SJSA1 (cell line): ENCODE measurements at places on chromosomes 12 and 14.

GRCh38 chr12:68620519-68621471, 10.1 kb downstream of the RAP1B start:
- H3K4me3 ChIP-seq: no peak overlapping the region
- H3K27me3 ChIP-seq: no peaks in the 10 kb centered on the region
- H3K27ac ChIP-seq: no peak overlapping the region; the same call in 1 of the 2 replicates
- peaks cover 28% of the 10 kb centered on the region for H3K4me1 ChIP-seq
- peaks cover 43% of the 10 kb centered on the region for H3K36me3 ChIP-seq

DNA sequence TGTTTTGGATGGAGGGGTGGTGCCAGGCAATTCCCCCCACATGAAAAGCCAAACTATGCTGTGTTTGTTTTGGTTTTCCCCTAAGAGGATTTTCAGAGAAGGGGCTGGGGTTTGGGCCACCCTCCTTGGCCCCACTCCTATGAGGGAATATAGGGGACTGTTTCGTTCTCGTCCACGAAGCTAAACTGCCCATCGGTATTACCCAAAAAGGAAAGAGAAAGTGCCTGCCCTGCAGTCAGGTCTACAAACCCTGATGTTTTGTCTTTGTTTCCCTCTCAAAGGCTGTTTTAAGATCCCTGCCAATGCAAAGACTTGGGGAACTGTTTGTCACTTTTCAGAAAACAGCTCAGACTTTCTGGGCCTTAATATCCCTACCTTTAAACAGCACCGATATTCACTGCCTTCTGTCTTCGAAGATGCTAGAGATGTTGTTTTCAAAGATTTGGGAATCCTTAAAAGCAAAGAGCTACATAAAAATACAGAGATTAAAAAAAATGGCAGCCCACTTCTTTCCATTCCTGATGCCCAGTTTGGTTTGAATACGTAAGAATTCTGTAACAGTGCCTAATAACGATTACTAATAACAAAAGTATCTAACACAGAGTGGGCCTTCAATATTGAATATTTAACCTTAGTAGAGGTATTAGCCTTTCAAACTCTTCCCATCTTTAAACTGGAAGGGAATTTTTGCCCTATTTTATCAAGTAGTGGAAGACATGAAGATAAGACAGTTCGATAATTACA, 518.4 kb downstream of the MED13L start:
- H3K27me3 ChIP-seq: peaks cover 6% of the 10 kb centered on the region
- no peak for DNase-seq
- H3K4me1 ChIP-seq: no peaks in the 10 kb centered on the region; the same call in 1 of the 2 replicates
- H3K4me3 ChIP-seq: no peak overlapping the region
- no peak overlapping the region for H3K27ac ChIP-seq
- no peaks in the 10 kb centered on the region for H3K36me3 ChIP-seq

DNA sequence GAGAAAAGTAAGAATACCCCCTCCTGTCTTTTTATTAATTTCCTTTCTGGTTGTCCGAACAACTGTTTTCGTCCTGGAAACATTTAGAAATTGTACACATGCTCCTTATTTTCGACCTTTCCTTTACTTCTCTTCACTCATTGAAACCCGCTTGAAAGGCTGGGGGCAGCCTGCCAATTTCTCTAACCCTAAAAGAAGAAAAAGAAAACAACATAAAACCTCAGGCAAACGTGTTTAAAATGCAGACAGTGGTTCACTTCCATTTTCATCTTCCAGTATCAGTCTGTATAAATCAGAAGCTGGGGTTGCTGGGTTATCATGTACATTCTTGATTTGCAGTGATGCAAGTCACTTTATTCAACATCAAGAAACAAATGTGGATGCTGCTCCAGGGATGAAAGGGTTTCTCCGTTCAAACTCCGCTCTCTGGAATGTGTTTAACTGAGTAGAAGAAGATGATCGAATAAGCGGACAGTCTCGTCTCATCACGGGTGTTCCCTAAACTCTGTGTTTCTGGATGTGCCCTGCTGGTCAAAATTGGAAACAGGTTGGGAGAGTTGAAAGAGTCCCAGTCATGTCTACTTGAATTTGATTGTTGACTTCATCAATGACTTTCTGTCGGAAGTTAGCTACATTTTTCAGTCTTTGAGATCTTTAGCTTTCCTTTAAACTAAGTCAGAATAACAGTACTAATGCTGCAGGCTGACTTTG, 1042.2 kb downstream of the BCL11B start:
- H3K4me3 ChIP-seq: no peak overlapping the region
- H3K4me1 ChIP-seq: no peaks in the 10 kb centered on the region
- DNase-seq: no peak
- no peak overlapping the region for H3K27ac ChIP-seq
- no peaks in the 10 kb centered on the region for H3K36me3 ChIP-seq

DNA sequence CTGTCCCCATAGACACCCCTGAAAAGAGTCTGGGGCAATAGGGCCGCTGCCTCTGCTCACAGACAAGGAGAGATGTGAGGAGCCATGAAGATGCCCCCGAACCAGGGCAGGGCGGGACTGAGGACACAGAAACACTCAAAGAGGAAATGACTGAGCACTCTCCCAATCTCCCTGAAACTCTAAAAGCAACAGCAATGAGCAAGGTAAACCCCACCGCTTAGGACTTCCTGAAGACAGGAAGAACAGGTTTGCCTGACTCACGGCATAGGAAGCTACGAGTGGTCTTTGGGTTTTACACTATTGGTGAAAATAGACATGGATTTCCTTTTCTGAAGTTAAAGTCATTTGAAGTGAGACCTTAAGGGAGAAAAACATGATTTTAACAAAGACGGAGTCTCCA, 32.5 kb downstream of the STX2 start:
- H3K27me3 ChIP-seq: no peaks in the 10 kb centered on the region

DNA sequence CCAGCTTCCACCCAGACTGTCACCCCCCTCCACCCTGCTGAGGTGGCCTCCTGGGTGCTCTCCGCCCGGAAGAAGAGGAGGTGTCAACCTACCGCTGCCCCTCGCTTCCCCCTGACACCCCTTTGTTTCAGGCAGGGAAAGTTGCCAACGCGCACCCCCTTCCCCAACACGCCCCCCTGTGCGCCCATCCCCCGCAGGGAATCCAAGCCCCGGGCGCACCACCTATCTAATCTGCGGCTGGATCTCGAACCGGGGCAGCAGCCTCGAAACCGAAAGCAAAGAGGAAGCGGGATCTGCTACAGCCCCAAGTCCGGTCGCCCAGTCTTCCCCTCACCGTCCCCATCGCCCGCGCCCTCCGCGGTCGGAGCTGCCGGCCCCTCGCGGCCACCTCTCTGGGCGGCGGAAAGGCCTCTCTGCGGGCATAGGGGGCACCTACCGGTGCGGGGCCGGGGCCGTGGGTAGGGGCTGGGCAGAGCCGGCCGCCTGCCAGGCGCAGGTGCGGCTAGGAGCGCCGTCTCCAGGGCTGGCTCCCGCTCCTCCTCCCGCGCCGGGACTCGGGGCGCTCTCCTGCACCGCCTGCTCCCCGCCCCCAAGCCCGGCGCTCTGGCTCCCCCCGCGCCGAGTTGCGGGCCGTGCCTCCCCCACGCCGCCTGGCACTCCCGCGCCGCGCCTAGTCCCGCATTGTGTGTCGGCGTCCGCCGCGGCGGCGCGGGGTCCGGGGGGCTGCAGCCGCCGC, 18.3 kb upstream of the PLEKHH1 start:
- H3K36me3 ChIP-seq: no peaks in the 10 kb centered on the region
- peak; percentile 7 for DNase-seq
- peaks cover 3% of the 10 kb centered on the region for H3K27me3 ChIP-seq
- H3K4me1 ChIP-seq: peaks cover 3% of the 10 kb centered on the region; the same call in 1 of the 2 replicates
- H3K4me3 ChIP-seq: peak overlapping the region; percentile 82
- H3K27ac ChIP-seq: no peak overlapping the region

GRCh38 chr12:69579029-69579428, 6.2 kb upstream of the CCT2 start:
- H3K36me3 ChIP-seq: peaks cover 25% of the 10 kb centered on the region
- no peak overlapping the region for H3K4me3 ChIP-seq
- no peaks in the 10 kb centered on the region for H3K27me3 ChIP-seq

DNA sequence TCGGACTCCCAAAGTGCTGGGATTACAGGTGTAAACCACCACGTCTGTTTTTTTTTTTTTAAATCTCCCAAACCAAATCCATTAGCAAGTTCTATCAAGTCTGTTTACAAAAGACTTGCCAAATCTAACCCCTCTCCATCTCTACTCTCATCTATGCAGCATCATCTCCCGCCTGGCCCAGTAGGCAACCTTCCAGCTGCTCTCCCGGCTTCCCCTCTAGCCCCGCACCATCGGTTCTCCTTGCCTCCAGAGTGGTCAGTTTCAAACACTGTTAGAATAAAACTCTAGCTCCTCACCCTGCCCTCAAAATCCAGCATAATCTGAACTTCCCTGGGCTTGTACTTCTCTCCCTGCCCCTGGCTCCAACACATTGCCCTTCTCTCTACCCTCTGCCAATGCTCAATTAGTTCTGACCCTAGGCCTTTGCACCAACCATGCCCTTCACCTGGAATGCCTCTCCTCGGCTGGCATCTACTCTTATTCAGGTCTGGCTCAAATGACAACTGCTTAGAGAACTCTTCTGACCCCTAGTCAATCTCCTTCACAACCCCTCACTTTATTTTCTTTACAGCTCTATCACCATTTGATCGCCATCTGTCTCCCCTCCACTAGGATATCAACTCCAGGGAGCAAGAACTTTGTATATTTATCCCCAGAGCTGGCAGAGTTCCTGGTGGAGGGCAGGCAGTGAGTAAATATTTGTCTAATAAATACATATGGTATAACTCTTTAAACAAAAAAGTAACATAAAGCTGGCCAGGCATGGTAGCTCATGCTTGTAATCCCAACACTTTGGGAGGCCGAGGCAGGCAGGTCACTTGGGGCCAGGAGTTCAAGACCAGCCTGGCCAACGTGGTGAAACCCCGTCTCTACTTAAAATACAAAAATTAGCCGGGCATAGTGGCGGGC, 4.9 kb downstream of the WSB2 start:
- H3K4me1 ChIP-seq: peaks cover 68% of the 10 kb centered on the region
- no peak overlapping the region; the same call in 1 of the 2 replicates for H3K27ac ChIP-seq
- peak; percentile 22 for DNase-seq

GRCh38 chr12:3150931-3151835, 74.0 kb downstream of the TSPAN9 start:
- H3K36me3 ChIP-seq: no peaks in the 10 kb centered on the region
- H3K27ac ChIP-seq: peak overlapping the region; percentile 86
- H3K27me3 ChIP-seq: no peaks in the 10 kb centered on the region
- peak; percentile 80 for DNase-seq
- H3K4me3 ChIP-seq: no peak overlapping the region
- peaks cover 33% of the 10 kb centered on the region for H3K4me1 ChIP-seq

DNA sequence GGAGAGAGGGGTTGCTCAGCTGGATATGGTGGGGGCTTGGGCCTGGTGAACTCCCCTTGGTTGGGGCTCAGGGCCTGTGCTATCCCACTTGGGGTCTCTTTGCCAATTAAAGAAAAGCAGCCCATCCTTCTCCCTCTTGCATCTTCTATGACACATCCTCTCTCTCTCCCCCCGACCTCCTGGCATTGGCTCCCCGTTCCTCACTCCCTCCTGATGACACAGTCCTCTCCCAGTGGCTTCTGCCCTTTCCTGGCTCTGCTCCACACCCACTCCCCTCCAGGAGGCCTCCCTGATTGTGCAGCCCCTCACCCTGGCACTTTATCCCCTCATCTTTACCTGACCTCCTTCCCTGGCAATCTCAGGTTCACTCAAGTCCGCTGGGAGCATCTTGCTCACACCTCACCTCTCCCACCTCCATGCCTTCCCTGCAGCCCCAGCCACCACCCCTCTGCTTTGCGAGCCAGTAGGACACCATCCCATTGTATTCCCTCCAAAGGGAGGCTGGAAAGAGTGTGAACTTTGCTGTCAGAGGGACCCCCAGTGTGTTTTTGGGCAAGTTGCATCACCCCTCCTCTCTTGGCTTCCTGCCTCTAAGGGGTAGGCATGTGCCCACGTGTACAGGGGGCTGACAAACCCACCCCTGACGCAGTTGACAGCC, 10.7 kb downstream of the KRT80 start:
- H3K27me3 ChIP-seq: no peaks in the 10 kb centered on the region
- H3K27ac ChIP-seq: peak overlapping the region; percentile 60
- H3K36me3 ChIP-seq: peaks cover 40% of the 10 kb centered on the region
- H3K4me1 ChIP-seq: peaks cover 60% of the 10 kb centered on the region
- no peak overlapping the region for H3K4me3 ChIP-seq

DNA sequence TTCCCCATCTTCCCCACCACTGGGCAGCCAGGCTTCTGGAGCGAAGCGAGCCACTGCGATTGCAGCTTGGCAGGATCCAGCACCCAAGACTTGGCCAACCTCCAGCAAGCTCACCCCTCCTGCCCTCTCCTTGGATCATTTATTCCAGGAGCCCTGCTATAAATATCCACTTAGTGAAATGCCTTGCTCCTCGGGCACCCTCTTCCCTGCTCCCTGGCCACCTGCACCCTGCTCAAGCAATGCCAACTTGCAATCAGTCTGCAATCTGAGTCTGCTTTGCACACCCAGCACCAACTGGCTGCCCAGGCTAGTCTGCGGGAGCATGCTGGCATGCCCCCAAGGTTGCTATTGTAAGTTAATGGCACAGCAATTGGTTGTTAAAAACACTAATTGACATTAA, 666.0 kb downstream of the MED13L start:
- no peaks in the 10 kb centered on the region for H3K36me3 ChIP-seq
- no peak overlapping the region for H3K27ac ChIP-seq
- no peak overlapping the region for H3K4me3 ChIP-seq
- DNase-seq: no peak

DNA sequence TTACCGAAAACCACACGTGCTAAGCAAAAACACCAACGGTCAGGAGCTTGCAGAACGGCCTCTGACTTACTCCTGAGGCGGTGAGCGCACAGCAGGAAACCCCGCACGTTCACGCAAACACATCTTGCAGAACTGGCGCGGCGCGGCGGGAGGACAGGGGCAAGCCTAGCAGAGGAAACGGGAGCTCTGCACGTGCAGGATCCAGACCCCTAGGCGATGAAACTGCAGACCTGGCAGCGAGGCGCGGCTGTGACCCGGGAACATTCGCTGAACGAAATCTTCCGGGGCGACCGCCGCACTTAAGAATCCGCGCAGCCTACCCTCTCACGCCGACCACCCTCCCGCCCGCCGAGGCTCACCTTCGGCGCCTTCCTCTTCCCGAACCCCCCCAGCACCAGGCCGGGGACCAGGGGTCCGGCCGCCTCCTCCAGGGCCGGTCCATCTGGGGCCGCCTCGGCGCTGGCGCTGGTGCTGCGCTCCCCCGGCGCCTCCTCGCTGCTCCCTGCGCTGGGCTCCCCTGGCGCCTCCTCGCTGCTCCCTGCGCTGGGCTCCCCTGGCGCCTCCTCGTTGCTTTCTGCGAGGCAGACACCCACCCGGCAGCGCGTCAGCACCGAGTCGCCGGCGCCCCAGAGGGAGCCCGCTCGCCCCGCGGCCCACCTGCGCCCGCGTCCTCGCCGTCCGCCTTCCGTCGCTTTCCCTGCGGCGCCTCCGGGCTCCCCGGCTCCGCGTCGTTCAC, 615 bp downstream of the DDX51 start:
- H3K4me3 ChIP-seq: peak overlapping the region; percentile 96
- H3K27me3 ChIP-seq: no peaks in the 10 kb centered on the region
- peaks cover 63% of the 10 kb centered on the region for H3K36me3 ChIP-seq
- no peak overlapping the region for H3K27ac ChIP-seq
- DNase-seq: no peak
- peaks cover 18% of the 10 kb centered on the region for H3K4me1 ChIP-seq
